ENCODE measurements at places on chromosomes 13 and 19.
A peak's percentile ranks its signal among the peaks of the same experiment; 100 is the strongest.

DNA sequence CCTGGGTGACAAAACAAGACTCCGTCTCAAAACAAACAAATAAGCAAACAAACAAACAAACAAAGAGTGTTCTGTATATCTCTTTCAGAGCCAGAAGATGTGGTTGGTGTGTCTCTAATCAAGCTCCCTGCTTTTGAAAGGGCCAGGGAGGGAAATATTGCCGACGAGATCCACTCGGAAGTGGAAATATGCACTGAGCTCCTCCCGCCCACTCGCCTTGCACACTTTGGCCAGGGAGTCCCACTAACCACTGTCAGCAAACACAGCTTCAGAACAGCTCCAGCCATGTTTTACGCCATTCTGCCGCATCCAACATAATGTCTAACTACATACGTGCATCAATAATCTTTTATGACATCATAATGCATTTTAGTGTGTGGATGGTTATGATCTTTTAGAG is 155.5 kb upstream of the VSTM2B start:
- no peak for DNase-seq

DNA sequence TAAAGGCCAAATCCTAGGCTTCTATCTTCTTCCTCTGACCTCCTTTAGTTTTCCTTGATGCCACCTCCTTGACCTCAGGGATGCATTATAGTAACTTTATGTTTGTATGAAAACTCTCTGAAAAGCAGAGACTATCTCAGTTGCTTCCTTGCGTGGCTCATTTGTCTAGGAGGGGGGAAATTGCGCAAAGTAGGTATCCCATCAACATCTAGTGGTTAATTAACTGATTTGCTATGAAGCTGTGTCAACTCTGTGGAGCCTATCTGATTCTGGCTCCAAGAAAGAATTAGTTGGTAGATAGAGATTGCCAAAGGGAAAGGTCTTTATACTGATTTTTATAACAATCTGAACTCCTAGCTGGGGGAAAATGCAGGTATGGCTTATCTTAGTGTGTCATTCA is 82.1 kb upstream of the FRY start:
- no peak for DNase-seq

DNA sequence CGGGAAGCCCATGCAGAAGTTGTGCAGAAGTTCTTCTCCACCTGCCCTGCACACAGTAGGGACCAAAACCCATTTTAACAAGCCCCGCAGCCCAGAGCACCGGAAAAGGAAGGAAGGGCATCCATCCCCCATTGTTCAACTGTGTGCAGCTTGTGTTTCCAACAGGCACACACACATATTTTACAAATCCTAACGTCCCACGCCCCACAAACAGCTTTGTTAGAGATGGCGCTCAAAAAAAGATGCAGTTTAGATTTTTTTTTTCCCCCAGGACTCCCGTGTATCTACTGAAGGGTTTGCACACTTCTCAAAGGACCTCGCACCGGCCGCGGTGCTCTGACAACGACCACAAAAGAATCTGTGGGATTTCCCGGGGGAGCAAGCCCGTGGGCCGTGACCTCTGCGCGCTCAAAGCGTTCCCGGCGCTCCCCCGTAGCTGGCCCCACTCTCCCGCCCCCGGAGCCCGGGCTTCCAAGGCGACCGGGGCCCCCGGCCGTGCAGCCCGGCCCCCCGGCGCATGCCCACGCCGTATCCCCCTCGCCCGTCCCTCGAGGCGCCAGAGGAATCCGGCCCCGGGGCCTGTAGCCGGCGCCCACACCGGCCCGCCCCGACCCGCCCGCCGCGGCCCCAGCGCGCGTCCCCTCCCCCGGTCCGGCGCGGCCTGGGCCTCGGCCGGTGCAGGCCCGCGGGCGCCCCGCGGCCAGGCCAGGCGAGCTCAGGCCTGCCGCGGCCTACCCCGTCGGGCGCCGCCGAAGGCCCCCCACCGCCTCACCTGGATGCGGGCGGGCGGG is 523 bp downstream of the ELAVL1 start:
- no peak for DNase-seq

DNA sequence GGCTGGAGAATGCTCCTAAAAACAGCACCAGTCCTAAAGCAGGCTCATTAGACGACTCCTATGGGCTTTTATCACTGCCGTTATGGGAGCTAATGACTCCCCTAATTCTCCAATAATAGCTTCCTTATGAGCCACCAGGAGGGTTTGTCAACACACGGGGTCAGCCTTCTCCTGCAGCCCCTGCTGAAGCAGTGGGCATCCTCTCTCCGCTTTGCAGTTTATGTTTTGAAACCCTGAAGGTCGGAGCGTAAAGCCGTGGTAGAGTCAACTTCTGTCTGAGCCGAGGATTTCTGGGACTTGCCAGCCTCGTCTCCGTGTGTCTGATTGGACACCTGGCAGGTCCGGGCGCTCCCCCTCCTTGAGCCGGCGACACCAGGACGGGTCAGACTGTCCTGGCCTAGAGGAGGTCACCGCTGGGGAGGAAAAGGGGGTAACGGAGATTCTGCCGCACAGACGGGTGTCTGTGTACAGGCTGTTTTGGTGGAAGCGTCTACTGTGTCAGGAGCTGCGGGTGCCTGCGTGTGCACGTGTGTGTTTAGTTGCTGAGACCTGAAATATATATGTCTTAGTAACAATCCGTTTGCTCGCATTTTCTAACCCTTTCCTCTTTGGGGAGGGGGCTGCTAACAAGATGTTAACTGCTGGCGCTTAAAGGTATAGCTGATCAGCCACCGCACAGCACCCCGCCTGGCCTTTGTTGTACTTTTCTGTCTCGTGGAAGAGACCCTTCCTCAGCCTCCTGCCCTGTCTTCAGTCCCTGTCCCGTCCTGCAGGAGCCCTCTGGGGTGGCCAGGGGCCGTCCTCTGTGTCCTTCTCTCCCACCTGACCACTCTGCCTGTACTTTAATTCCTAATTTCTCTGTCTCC is 1.9 kb downstream of the KDM4B start:
- peak; percentile 39 for DNase-seq

- no peak for DNase-seq
Observed at GRCh38 chr13:64248371-64249065, 2832.9 kb upstream of the PCDH20 start.

- no peak for DNase-seq
Observed at GRCh38 chr13:29411481-29411880, 184.0 kb downstream of the SLC7A1 start.

Data from hematopoietic multipotent progenitor cell treated with erythropoietin and hydrocortisone succinate and interleukin-3 and kit ligand, for 15 days (in vitro differentiated cells).